ENCODE measurements at places on chromosomes 3 and 15. TPM values are rescaled to one million over a fixed set of nuclear protein-coding genes. Genes with fewer than 3 reads are reported as not detected.
A peak's percentile ranks its signal among the peaks of the same experiment; 100 is the strongest.

GRCh38 chr3:141280086-141280485 lies 48.5 kb downstream of the PXYLP1 start:
- DNase-seq, result peak; percentile 23

- no peak for DNase-seq
Observed at GRCh38 chr3:176041812-176042211, 1155.5 kb downstream of the TBL1XR1 start.

DNA sequence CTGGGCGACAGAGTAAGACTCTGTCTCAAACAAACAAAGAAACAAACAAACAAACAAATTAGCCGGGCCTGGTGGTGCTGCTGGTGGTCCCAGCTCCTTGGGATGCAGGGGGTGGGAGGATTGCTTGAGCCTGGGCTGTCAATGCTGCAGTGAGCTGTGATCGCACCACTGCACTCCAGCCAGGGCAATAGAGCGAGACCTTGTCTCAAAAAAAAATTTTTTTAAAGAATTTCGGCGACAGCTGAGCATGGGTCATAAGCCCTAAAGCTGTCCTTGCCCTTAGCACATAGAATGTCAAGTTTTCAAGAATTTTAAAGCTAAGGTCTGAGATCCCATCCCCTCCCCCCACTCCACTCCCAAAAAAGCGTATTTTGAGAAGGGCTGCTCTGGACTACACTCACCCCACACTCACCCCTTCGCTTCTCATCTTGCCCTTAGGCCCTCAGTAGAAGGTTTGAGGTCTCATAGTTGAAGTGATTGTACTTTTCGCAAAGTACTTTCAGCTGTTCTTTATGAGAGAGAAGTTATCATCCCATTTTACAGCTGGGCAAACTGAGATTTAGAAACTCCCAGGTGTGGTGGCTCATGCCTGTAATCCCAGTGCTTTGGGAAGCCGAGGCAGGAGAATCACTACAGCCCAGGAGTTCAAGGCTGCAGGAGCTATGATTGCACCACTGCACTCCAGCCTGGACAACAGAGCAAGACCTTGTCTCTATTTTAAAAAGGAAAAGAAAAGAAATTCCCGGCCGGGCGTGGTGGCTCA lies 34.3 kb upstream of the FLNB start:
- DNase-seq, result no peak

- no peak for DNase-seq
Observed at GRCh38 chr3:188331166-188331565, 177.2 kb downstream of the LPP start.

DNA sequence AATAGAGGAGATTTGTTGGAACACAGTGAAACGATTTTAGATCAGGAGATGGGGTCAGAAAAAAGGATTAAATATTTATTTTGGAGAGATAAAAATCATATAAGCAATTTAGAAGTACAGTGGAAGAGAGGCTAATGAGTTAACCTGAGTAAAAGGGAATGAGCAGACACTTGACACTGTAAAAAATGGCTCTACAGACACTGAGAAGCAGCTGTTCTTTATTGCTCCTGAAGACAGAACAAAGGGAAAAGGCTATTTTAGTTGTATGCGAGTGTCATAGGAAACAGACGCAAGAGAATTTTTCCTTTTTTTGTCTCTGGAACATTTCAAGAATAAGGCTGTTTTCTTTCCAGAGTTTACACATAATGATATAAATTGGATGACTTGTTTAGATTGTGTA lies 34.3 kb downstream of the ASTE1 start:
- DNase-seq, result no peak

- DNase-seq, result no peak
Observed at GRCh38 chr3:191138937-191139336, 60.1 kb upstream of the OSTN start.

DNA sequence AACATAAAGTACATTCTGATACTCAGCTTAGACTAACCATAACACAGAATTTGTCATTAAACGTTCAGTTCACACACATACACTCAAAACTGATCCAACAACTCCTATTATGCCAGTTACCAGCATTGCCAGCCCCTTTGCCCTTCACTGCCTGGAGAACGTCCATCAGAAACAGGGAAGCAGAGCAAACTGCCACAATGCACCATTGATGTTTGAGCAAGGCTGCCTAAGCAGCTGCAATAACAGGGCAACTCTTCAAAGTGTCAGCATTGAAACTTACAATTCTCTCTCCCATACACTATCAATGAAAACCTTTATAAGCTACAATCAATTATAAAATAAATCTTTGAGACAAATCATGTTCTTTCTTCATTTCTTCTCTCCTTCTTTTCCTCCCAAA lies 85.1 kb downstream of the ZBTB20 start:
- no peak for DNase-seq

- DNase-seq, result no peak
Observed at GRCh38 chr3:154884952-154885351, 195.2 kb upstream of the MME start.

GRCh38 chr15:91385311-91385710 lies 285.3 kb downstream of the SV2B start:
- no peak for DNase-seq

DNA sequence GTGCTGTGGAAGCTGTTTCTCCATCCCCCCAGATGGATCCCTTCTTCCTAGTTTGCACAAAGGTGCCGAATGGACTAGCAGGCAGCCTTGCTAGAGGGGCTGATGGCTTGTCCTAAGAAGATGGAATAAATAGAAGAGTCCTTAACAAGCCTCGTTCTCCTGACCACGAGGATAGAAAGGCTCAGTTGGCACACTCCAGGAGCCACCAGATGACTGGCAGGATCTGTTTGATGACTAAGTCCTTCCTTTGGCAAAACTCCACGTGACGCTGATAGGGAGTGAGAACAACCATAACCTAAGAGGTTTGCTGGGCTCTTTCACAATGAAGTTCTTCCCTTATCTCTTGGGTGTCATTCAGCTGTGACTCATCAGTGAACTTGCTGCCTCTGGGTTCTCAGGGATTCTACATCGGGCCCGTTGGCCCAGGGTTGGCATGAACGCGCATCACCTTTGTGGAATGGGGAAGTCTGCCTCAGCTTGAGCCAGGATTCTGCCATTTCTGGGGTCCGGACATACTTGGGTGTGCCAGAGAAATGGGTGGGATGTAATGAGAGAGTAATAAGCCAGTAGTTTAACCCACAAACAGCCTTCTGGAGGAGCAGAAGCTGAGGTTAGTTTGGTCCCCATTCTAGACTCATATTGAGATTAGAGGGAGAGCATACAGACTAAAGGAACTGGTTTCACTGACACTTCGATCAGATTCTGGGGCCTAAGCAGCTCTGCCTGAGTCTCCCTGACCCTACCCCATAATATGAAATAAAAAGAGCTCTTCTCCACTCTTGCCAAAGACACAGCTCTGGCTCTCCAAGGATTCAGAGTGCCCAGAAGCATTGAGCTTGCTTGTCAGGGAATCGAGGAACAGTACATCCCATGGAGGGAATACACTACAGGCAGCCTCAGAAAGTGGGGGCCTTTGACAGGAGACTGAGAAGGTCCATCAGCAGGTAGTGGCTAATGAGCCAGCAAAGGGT lies 2.0 kb upstream of the MELTF start:
- DNase-seq, result peak; percentile 98

DNA sequence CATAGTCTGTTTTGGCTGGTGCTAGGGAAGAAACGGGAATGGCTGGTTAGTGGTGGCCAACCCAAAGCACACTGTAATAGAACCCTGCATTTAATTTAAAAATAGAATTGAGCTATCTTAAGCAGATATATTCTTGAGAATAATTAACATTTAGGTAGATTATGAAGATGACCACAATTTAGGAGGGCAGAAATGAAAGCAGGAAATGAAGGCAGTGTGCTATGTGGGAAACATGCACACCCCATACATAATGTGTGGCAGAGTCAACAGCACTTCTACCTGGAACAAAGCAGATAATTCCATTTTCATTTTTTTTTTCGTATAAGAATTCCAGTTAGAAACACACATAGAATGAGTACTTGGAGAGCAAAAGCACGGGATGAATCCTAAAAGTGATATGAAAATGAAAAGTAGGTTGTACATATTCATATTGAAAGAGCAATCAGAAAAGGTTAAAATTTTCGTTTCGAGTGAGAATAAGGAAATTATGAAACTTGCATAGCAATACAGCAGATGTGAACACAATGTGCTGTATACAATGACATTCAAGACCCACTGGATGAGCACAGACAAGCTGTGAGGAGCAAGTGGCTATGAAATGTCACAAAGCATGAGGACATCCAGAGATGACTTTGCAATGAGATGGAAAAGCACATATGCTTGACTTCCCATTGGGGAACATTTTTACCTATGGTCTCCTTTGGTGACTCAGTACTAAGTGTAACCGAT lies 102.6 kb downstream of the TFG start:
- no peak for DNase-seq

DNA sequence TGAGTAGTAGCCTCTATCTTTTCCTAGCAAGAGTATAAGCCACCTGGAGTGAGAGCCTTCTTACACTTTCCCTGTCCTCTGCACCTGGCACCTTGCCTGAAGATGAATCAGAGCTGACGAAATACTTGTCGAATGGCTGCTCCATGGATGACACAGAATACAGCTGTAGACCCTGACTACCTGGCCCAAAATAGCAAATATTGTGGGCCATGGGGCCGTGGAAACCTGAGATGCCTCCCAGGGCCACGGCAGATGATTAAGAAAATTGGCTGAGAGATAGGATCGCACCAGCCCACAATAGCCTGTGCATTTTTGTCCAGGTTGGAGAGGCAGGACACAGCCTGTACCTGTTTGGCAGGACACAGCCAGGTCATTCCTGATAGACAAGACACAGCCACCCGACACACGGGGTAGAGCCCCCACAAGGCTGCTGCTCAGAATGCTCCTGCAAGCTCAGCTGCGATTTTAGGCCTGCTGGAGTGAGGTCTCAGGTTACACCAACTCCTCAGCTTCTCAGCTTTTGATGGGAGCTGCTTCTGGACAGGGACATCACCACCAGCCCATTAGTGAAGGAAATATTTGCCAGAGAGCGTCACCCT lies 22.9 kb upstream of the TPM1 start:
- no peak for DNase-seq

- DNase-seq, result no peak
Observed at GRCh38 chr3:10198761-10199649, 34.3 kb downstream of the IRAK2 start.

Gene MEX3B
- total RNA-seq, result 2.4 TPM

Gene TM4SF4
- total RNA-seq, result not detected

Gene GPR171
- 0.37 TPM for total RNA-seq

Gene RBP2
- not detected for total RNA-seq

Gene SPTSSB
- total RNA-seq, result not detected

Data from right atrium auricular region (tissue), 2 donors.